Globus pallidus (tissue), 1 donor: ENCODE measurements at places on chromosomes 5 and 9.

DNA sequence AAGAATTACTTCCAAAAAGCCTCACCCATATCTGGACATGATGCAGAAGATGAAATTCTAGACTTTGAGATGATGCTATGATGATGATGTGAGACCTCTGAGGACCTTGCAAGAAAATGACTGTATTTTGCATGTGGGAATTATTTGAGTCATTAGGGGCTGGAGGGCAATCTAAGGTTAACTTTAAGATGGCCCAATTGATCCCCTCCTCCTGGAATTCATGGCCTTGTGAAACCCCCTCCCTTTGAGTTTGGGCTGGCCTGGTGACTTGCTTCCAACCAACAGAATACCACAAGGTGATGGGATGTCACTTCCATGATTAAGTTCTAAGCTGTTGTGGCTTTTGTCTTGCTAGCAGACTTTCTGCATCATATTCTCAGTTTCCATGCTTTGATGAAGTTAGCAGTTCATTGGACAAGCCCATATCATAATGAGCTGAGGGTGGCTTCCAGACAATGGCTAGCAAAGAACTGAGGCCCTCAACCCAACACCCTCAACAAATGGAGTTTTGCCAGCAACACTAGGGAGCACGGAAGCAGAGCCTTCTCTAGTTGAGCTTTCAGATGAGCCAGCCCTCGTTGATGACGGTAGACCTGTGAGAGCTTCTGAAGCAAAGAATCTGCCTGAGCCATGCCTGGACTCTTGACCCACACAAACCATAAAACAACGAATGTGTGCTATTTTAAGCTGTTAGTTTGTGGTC lies 7.4 kb upstream of the AMACR start:
- DNase-seq: no peak

- DNase-seq: no peak
Observed at GRCh38 chr9:120377268-120378159, 202.5 kb downstream of the CDK5RAP2 start.

DNA sequence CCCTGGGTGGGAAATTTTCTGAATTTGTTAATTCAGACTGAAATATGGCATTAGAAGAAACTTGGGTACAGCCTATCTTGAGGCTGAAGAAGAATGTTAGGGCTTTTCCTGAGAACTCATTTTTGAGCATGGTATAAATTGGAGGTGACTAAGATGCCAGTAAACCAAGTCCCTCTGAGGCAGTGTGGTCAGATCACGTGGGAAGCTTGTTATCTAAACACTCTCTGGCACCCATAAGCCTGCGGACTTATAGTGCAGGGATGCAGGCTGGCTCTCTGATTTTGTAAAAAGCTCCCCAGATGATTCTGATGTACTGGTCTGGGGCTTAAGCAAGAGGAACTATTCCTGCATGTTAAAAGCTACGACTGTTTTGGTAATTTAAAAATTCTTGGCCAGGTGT lies 34.3 kb downstream of the MTMR12 start:
- DNase-seq: no peak

- DNase-seq: no peak
Observed at GRCh38 chr5:170571875-170572852, 68.3 kb downstream of the KCNIP1 start.

- no peak for DNase-seq
Observed at GRCh38 chr5:150256410-150257064, 33.0 kb downstream of the CAMK2A start.

DNA sequence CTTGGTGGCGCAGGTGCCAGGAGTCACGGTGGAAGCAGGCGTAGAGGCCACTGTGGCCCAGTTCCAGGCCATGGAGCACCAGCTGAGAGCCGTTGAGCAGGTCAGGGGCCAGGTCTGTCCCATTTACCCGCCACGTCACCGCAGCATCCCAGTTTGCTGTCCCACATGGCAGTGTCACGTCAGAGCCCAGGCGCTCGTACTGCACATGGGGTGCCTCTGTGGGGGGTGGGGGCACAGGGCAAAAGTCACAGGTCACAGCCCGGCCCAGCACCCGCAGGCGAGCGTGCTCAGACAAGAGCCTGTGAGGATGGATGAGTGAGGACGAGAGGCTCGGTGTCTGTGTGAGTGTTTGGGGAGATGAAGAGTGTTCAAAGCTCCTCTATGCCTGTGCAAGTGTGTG lies 24.9 kb downstream of the CNTFR start:
- no peak for DNase-seq

- DNase-seq: no peak
Observed at GRCh38 chr5:111829701-111830100, 72.7 kb upstream of the NREP start.

DNA sequence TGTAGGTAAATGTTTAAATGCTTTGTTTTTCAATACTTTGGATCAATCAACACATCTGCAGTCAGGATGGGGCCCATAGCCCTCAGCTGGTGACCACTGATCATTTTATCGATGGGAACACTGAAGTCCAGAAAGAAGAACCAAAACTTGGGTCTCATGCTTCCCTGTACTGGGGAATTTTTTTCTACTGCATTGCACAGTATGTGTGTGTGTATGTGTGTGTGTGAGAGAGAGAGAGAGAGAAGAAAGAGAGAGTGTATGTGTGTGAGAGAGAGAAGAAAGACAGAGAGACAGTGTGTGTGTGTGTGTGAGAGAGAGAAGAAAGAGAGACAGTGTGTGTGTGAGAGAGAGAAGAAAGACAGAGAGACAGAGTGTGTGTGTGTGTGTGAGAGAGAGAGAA lies 202.9 kb upstream of the MSX2 start:
- no peak for DNase-seq

DNA sequence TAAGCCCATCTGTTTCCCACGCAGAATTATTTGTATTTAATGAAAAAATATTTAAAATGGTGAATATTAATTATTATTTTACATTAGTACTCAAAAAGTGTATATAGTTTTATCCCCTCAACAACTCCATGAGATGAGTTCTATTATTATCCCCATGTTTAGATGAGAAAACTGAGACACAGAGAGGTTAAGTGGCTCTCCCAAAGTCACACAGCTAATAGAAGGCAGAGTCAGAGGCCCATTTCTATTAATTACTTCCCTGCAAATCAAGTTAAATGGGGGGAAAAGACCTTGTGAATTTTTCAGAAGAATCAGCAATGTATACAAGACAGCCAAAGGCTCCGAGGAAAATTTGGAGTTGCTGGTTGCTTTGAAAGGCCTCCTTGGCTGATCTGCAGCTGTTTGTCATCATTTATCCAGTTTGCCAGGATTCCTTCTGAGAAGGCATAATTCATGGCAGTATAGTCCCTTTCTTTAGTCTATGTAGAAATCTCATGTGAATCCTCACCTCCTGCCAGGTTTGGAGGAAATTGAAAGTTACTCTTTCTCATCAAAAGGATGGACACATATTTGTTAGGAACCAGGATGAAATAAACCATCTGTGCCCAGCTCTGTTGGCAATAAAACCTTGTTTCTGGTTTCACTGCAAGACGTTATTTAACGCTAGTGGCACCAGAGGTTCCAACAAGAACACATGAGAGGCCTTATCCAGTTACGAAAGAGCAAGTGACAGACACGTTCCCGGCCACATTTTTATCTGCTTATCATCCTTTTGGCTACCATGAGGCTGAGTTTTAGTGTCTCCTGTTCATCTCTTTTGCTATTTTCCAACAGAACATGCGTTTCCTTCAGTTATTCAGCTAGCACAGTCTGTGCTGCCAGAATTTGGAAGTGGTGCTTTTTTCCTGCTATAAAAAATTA lies 621 bp downstream of the FYB1 start:
- no peak for DNase-seq

GRCh38 chr5:178310130-178310865 lies 77.7 kb upstream of the PHYKPL start:
- no peak for DNase-seq

- no peak for DNase-seq
Observed at GRCh38 chr5:160504906-160505305, 83.3 kb downstream of the PTTG1 start.

GRCh38 chr9:10612641-10613398 lies at the start of gene PTPRD:
Gene PTPRD (minus strand): TSS chr9:10613002.
- DNase-seq: no peak

DNA sequence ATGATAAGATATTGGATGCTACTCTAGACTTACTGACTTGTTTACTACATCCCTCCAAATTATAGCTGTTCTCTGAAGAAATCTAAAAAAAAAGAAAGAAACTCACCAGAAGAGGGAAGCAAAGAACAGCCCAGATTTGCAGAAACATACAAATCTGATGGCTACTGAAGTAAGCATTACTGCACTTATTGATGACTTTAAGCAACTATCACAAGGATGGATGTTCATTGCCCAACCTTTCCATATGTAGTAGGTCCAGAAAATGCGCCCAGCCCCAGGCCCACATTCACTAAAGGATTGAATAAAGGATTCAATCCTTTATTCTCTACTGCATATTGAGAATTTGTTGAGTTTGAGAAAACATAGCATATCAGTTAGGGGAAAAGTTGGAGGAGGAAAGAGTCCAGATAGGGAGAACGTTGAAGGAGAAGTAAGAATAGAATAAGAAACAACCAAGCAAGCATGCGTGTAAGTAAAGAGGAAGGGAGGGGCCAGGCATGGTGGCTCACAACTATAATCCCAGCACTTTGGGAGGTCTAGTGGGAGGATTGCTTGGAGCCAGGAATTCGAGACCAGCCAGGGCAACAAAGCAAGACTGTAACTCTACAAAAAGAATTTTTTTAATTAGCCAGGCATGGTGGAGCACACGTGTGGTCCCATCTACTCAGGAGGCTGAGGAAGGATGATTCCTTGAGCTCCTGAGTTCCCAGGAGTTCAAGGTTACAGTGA lies 33.8 kb upstream of the DTWD2 start:
- peak; percentile 49 for DNase-seq

GRCh38 chr9:135204177-135204576 lies 116.7 kb downstream of the OLFM1 start:
- no peak for DNase-seq

DNA sequence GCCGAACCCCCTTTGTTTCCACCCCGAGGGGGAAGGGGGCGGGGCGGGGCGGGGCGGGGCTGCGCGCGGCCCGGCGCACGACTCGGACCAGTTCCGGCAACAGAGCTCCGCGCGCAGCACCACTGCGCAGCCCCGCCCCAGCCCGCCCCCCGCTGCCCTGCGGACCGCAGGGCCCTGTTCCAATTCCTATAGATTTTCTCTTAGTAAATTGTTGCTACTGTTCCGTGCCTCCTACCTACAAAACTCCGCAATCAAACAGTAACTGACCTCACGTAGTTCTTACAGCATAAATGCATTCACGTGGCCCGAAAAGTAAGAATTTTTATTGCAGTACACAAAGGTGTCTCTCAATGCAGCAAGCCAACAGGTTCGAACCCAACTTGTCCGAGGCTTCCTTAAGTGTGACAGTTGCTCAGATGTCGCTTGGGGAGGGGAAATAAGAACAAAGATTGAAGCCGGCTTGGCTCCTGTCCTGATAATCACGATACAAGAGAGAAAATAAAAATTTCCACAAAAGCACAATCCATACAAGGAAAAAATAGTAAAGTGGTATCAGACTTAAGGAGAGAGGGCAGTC lies 1.2 kb upstream of the RNF38 start:
- peak; percentile 74 for DNase-seq

DNA sequence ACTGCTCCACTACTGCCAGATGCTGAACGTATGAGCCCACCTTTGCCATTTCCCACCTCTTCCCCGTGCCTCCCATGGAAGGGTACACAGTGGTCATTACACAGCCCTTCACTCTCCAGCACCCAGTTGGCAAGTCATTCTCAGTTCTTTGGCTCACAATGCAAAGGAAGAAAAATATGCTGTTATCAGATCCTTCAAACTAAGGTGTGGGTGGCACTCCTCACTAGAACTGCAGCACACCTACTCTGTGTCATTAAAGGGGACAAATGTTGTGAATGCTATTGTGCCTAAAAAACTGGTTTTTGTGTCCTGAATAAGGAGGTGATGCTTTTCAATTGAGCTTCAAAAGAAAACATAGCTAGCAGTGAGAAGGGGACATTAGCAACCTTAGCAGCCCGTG lies 183.1 kb upstream of the SNX2 start:
- DNase-seq: no peak
